Right cardiac atrium (tissue), 5 donors: ENCODE measurements at places on chromosomes 7 and 10. TPM values are rescaled to one million over a fixed set of nuclear protein-coding genes. Genes with fewer than 3 reads are reported as not detected.

Gene MUC12
- total RNA-seq = not detected

Gene STAG3
- total RNA-seq = not detected

Gene TMEM176A
- total RNA-seq = 50.8 TPM

Gene SSMEM1
- not detected for total RNA-seq

Gene SRRM3
- 20.6 TPM for total RNA-seq

Gene MET
- 8.4 TPM for total RNA-seq

Gene SLC35G1
- total RNA-seq = 4.4 TPM

Gene HMX2
- not detected for total RNA-seq

Gene OR2A5
- total RNA-seq = not detected

Gene ARMS2
- total RNA-seq = not detected

Gene MORN4
- total RNA-seq = 10.7 TPM

Gene GRM3
- 0.18 TPM for total RNA-seq

Gene GNB2
- 128 TPM for total RNA-seq

Gene NAT16
- total RNA-seq = not detected

Gene RBP3
- not detected for total RNA-seq

Gene RELN
- total RNA-seq = 1.4 TPM

Gene ABCB1
- total RNA-seq = 3.0 TPM

Gene CRHR2
- not detected for total RNA-seq

Gene EBLN1
- not detected for total RNA-seq

Gene PTN
- total RNA-seq = 9.6 TPM

Gene PVRIG
- not detected for total RNA-seq

Gene EPO
- not detected for total RNA-seq

Gene ABCB4
- 7.9 TPM for total RNA-seq

Gene TFPI2
- total RNA-seq = 1.9 TPM

Gene AKR1C4
- not detected for total RNA-seq

Gene IKZF1
- total RNA-seq = 4.2 TPM

Gene EMX2
- 1.2 TPM for total RNA-seq

Gene CDC14C
- total RNA-seq = not detected

Gene FAM25C
- total RNA-seq = not detected

Gene CYP2W1
- not detected for total RNA-seq

Gene RNF32
- total RNA-seq = 1.3 TPM

Gene DRGX
- total RNA-seq = not detected

Gene CAV2
- total RNA-seq = 186 TPM

Gene SFRP5
- 110 TPM for total RNA-seq

Gene FAM20C
- total RNA-seq = 46.3 TPM

Gene SYNPO2L
- 202 TPM for total RNA-seq

Gene STYXL1
- 10.2 TPM for total RNA-seq

Gene PRSS37
- total RNA-seq = not detected

Gene SPDYE2
- total RNA-seq = not detected

Gene LOXL4
- 0.89 TPM for total RNA-seq

Gene GPRIN2
- not detected for total RNA-seq

Gene TCAF2
- 0.45 TPM for total RNA-seq
